Calu3 (cell line): ENCODE measurements at places on chromosomes 7 and 10. TPM values are rescaled to one million over a fixed set of nuclear protein-coding genes. Genes with fewer than 3 reads are reported as not detected.
A peak's percentile ranks its signal among the peaks of the same experiment; 100 is the strongest.

GRCh38 chr7:36625247-36625646 lies 99.0 kb downstream of the AOAH start:
- H3K27me3 ChIP-seq = peaks cover 44% of the 10 kb centered on the region
- H3K4me1 ChIP-seq = peaks cover 12% of the 10 kb centered on the region
- H3K36me3 ChIP-seq = no peaks in the 10 kb centered on the region
- H3K4me3 ChIP-seq = no peak overlapping the region
- DNase-seq = no peak

DNA sequence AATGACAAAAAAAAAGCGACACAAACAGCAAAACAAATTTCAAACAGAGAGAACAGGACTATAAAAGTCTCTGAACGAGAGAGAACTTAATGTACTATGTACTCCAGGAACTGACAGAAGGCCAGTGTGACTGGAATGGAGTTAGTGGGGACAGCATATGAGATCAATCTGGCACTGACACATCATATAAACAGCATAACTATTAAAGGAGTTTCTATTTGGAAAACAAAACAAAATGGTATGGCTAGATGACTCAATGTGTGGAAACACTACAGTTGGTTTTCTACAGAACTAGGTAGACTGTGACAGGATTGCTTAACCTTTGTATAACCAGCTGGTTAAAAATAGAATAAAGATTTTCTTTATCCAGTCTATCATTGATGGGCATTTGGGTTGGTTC lies 232.9 kb upstream of the KAT6B start:
- no peak overlapping the region for H3K27ac ChIP-seq
- no peaks in the 10 kb centered on the region for H3K36me3 ChIP-seq
- no peak for DNase-seq
- H3K4me1 ChIP-seq = no peaks in the 10 kb centered on the region

DNA sequence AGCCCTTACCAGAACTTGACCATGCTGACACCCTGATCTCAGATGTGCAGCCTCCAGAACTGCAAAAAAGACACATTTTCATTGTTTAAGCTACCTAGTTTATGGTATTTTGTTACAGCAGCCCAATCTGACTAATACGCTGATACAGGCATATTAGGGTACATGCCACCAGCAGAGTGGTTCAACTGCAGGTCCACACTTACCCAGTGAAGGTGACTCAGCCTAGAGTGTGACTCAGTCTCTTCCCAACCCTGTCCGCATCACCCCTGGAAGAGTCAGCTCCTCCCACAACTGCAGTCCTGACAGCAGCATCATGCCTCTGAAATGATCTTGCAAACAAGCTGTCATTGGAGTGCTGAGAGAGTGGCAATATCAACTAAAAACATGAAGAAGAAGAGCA lies 30.8 kb upstream of the GOT1 start:
- H3K4me3 ChIP-seq = no peak overlapping the region
- H3K27me3 ChIP-seq = peaks cover 59% of the 10 kb centered on the region
- no peaks in the 10 kb centered on the region for H3K4me1 ChIP-seq
- H3K27ac ChIP-seq = no peak overlapping the region
- no peaks in the 10 kb centered on the region for H3K36me3 ChIP-seq
- no peak for DNase-seq

- peak overlapping the region; percentile 18 for H3K27ac ChIP-seq
- H3K4me3 ChIP-seq = peak overlapping the region; percentile 29
- H3K27me3 ChIP-seq = no peaks in the 10 kb centered on the region
- H3K36me3 ChIP-seq = peaks cover 79% of the 10 kb centered on the region
These were observed 8.4 kb upstream of the PGAM2 start for GRCh38 chr7:44073664-44074348.

- peak within 1 kb of the TSS; percentile 64 for H3K4me3 ChIP-seq
- no peak for DNase-seq
- H3K27ac ChIP-seq = no peak within 1 kb of the TSS
- H3K4me1 ChIP-seq = peaks cover 25% of the 10 kb centered on the region
- H3K27me3 ChIP-seq = no peaks in the 10 kb centered on the region
- no peaks in the 10 kb centered on the region for H3K36me3 ChIP-seq
These were observed at the start of gene AKR1B15 for GRCh38 chr7:134548877-134549276. Gene AKR1B15 (plus strand): TSS chr7:134549110. CDS start chr7:134564620, 15,510 bp downstream.

DNA sequence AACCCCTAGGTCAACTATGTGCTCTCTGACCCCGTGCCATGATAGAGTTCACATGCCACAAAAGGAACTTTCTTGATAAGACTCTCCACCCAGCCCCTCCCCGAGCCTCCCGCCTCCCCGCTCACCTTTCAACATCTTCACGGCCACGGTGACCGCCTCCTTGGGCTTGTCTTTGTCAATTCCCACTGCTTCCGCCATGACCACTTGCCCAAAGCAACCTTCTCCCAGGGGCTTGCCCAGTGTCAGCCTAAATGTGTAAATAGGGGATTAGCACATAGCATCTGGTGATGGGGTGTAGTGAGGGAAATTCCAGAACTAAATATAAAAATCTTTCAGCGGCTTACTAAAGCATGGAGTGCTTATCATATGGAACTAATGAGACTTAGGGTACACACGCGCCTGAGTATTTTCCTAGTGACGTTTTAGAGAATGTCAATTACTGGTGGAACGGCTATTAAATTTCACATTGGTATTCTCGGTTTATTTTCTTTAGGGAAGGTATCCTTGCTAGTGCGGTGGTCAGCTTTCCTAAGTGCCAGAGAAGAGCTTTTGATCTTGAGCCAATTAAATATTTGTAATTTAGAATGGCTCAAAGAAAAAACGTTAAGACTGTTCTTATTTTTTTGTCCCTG lies 97.4 kb downstream of the FGFR2 start:
- no peak overlapping the region for H3K4me3 ChIP-seq
- peaks cover 26% of the 10 kb centered on the region for H3K36me3 ChIP-seq
- H3K27ac ChIP-seq = no peak overlapping the region
- no peak for DNase-seq

DNA sequence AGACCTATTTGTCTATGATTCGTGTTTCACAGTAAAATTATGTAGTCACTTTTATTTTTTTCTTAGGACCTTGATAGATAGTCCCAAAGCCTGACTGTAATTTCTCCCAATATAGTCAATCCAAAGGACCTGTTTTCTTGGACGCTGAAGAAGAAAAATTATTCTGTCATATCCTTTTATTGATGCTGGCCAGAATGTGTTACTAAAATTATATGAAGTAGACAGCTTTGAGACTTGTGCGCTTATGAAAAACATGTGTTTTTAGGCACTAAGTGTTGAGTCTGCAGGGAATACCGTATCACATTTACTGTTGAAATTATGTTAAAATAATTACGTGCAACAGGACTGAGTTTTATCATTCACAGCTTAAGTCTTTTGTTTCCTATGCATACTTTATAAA lies 17.9 kb downstream of the TES start:
- no peak overlapping the region for H3K27ac ChIP-seq
- DNase-seq = no peak
- peaks cover 68% of the 10 kb centered on the region for H3K4me1 ChIP-seq
- H3K36me3 ChIP-seq = peaks cover 11% of the 10 kb centered on the region
- no peaks in the 10 kb centered on the region for H3K27me3 ChIP-seq
- H3K4me3 ChIP-seq = no peak overlapping the region

CCDC7 gene
- 7.4 and 8.4 TPM in 2 replicates for total RNA-seq

PLEKHS1 gene
- total RNA-seq = 5.9 and 13.8 TPM in 2 replicates

CELF2 gene
- total RNA-seq = not detected in 2 replicates

TMEM184A gene
- total RNA-seq = 61.9 and 75.8 TPM in 2 replicates
